ENCODE measurements at places on chromosomes 12 and 14.
A peak's percentile ranks its signal among the peaks of the same experiment; 100 is the strongest.

GRCh38 chr12:27979145-27979544 lies 6.6 kb upstream of the PTHLH start:
- DNase-seq = no peak

- DNase-seq = no peak
These were observed 84.3 kb downstream of the TMEM30B start for GRCh38 chr14:61196792-61197191.

- DNase-seq = no peak
These were observed 150.4 kb upstream of the MAX start for GRCh38 chr14:65252482-65253255.

GRCh38 chr12:68823696-68824095 lies 15.7 kb downstream of the MDM2 start:
- peak; percentile 54 for DNase-seq

DNA sequence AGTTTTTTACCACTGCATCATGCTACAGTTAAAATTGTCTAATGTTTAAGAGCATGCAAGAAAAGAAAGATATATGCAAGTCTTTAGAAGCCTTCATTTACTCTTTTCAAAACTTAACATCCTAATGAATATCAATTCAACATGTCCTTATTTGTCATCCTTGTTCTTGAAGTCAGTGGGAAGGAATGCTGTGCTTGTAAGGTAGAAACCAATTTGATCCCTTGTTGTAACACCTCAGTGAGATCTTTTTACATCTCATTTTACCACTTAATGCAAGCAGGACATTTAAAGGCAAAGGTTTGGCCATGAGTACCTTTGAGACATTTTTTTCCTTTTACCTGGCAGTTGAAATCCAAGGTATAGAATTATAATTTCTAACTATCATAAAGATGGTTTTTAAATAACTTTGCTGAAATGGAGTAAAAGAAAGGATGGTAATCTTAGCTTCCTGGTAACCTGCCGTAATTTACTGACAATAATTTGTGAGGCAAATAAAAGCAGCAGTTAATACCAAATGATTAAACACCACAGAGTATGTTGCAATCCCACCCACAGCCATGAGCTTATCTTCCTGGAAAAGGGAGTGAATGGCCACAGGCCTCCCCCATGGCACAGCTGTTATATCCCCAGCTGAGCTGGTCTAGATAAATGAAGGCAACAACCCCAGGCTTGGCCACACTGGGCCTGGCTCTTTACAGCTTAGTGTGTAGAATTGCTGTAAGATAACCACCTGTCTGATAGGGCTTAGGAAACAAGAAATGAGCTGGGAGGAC lies 33.2 kb upstream of the STRN3 start:
- peak; percentile 73 for DNase-seq

GRCh38 chr12:132146098-132146497 lies 1.8 kb downstream of the NOC4L start:
- no peak for DNase-seq
